Right lobe of liver (tissue), 6 donors: ENCODE measurements at places on chromosomes 2 and 18.

GRCh38 chr2:234745347-234745746 is 206.5 kb upstream of the SH3BP4 start:
- H3K27ac ChIP-seq: no peak overlapping the region
- no peaks in the 10 kb centered on the region for H3K4me1 ChIP-seq
- H3K27me3 ChIP-seq: no peaks in the 10 kb centered on the region
- H3K36me3 ChIP-seq: no peaks in the 10 kb centered on the region
- DNase-seq: no peak

DNA sequence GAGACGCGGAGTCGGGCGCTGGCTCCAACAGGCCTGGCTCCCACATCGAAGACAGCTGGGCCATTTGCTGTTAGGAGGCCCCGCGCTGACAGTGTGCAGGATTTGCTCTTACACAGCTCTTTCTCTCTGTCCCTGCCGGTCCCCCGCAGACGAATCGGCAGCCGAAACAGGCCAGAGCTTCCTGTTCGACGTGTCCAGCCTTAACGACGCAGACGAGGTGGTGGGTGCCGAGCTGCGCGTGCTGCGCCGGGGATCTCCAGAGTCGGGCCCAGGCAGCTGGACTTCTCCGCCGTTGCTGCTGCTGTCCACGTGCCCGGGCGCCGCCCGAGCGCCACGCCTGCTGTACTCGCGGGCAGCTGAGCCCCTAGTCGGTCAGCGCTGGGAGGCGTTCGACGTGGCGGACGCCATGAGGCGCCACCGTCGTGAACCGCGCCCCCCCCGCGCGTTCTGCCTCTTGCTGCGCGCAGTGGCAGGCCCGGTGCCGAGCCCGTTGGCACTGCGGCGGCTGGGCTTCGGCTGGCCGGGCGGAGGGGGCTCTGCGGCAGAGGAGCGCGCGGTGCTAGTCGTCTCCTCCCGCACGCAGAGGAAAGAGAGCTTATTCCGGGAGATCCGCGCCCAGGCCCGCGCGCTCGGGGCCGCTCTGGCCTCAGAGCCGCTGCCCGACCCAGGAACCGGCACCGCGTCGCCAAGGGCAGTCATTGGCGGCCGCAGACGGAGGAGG is 3.5 kb downstream of the GDF7 start:
- H3K4me1 ChIP-seq: peaks cover 15% of the 10 kb centered on the region
- H3K36me3 ChIP-seq: no peaks in the 10 kb centered on the region
- no peak overlapping the region for H3K27ac ChIP-seq
- no peak overlapping the region for H3K4me3 ChIP-seq

DNA sequence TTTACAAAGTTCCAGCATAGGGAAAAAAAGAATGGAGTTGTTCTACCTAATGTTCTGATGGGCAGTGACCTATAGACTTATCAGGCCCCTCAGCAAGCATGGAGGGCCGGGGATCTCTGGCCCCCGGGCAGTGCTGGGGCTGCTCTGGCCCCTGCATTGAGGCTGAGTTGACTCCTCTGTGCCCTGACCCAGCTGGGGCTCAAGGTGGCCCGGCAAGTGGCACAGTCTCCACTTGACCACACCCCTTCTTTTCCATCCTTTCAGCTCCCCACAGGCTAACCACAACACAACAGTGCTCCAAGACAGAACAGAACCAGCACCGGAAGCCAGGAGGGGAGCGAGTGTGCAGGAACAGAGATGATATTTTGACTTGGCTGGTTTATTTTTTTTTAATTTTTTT is 19.9 kb downstream of the TOGARAM2 start:
- no peaks in the 10 kb centered on the region for H3K4me1 ChIP-seq
- H3K27ac ChIP-seq: no peak overlapping the region
- no peaks in the 10 kb centered on the region for H3K27me3 ChIP-seq
- H3K36me3 ChIP-seq: no peaks in the 10 kb centered on the region

- no peak overlapping the region for H3K4me3 ChIP-seq
- H3K36me3 ChIP-seq: no peaks in the 10 kb centered on the region
- no peak overlapping the region for H3K27ac ChIP-seq
- DNase-seq: no peak
- H3K27me3 ChIP-seq: no peaks in the 10 kb centered on the region
Measured at GRCh38 chr18:13539050-13539449, 187.3 kb downstream of the FAM210A start.

- H3K36me3 ChIP-seq: peaks cover 11% of the 10 kb centered on the region
- H3K27ac ChIP-seq: peak within 1 kb of the TSS; percentile 76
- H3K4me1 ChIP-seq: peaks cover 11% of the 10 kb centered on the region
- peak; percentile 96 for DNase-seq
Measured at GRCh38 chr2:73779467-73780236, at the start of gene DUSP11. TSS of gene DUSP11 (minus strand) at chr2:73780103. CDS start at chr2:73779974, 129 bp downstream.

DNA sequence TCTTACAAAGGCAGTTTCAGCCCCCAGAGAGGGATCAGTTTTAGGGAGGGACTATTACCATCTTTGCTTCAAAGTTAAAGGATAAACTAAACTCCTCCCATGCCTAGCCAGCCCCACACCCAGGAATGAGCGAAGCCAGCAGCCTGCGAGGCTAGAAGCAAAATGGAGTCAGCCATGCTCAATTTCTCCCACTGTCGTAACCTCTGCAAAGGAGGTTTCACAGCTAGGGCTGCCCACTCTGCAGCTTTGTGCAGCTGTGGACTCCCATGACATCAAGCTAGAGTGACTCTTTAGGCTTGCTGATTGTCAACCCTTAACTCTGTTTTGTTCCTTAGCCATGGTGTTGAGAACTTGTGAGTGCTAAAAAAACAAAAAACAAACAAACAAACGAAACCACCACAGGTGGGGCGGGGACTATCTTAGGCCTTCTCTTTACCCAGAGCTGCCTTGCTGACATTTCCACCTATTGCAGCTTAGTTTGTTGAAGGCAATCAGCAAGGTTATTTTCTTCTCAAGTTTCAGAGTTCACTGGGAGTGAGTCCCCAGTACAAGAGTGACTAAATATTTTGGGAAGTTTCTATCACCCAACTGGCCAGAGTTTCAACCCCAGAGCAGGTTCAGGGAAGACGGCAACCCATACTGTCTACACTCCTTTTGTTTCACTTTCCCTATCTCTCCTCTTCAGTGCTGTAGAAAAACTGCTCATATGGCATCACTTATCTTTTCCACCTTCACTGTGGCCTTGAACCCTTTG is 592.1 kb downstream of the XIRP2 start:
- H3K4me3 ChIP-seq: no peak overlapping the region
- no peak for DNase-seq
- no peaks in the 10 kb centered on the region for H3K36me3 ChIP-seq
- H3K4me1 ChIP-seq: no peaks in the 10 kb centered on the region
- H3K27me3 ChIP-seq: no peaks in the 10 kb centered on the region

DNA sequence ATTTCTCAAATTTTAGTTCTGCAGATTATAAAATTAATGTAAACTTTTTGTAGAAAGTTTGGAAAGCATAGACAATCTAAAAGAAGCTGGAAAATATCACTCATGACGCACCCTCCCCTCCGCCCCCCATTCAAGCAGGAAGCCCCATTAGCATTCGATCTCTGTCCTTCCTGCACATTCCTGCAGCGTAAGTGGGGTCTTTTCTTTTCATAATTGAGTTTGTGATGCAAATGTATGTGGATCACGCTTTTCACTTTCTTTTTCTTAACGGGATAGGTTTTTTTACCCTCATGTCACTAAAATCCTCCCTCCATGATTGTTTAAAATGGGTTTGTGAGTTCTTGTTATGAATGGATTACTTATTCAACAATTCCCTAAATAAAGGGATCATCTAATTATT is 181.7 kb upstream of the HDAC4 start:
- no peak overlapping the region for H3K4me3 ChIP-seq
- no peaks in the 10 kb centered on the region for H3K36me3 ChIP-seq
- no peaks in the 10 kb centered on the region for H3K27me3 ChIP-seq

- H3K4me3 ChIP-seq: no peak overlapping the region
- DNase-seq: no peak
- no peaks in the 10 kb centered on the region for H3K27me3 ChIP-seq
- no peaks in the 10 kb centered on the region for H3K4me1 ChIP-seq
- H3K27ac ChIP-seq: no peak overlapping the region
- H3K36me3 ChIP-seq: no peaks in the 10 kb centered on the region
Measured at GRCh38 chr18:42480441-42480840, 525.4 kb downstream of the PIK3C3 start.

DNA sequence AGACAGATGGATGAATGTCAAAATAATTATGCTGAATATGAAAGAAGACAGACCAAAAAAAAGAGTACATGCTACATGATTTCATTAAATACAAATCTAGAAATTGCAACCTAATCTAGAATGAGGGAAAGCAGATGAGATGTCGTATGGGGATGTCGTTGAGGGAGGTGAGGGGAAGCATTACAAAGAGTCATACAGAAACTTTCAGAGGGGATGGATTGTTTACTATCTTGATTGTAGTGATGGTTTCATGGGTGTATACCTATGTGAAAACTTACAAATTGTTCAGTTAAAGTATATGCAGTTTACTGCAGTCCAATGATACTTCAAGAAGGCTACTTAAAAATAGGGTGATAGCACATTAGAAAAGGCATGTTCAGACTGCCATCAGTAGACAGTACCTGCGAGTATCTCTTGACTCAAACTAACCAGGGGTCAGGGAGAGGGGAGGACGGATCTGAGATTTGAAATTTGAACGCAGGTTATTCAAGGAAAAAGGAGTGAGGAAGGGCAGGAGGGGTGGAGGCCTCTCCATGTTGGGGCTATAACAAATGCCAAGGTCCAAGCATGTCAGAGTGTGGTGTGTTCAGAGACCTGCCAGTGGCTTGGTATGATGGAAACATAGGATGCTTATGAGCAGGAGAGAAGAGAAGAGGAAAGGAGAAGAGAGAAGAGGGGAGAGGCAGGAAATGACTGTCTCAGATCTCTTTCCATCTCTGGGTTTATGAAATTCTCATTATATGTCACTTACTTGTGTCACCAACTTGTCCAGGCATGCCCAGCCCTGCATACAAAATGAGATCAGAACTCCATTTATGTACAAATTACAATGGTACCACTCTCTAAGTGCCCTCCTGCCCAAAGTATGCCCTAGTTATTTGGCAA is 257.3 kb upstream of the CXCR4 start:
- no peak overlapping the region for H3K27ac ChIP-seq
- H3K27me3 ChIP-seq: no peaks in the 10 kb centered on the region
- no peaks in the 10 kb centered on the region for H3K36me3 ChIP-seq
- no peak overlapping the region for H3K4me3 ChIP-seq

- H3K27me3 ChIP-seq: no peaks in the 10 kb centered on the region
- H3K36me3 ChIP-seq: no peaks in the 10 kb centered on the region
- no peaks in the 10 kb centered on the region for H3K4me1 ChIP-seq
- no peak for DNase-seq
- H3K27ac ChIP-seq: no peak overlapping the region
Measured at GRCh38 chr2:6783238-6783614, 82.5 kb downstream of the CMPK2 start.

GRCh38 chr2:197615016-197615652 is 60.3 kb downstream of the RFTN2 start:
- DNase-seq: no peak
- no peaks in the 10 kb centered on the region for H3K36me3 ChIP-seq
- H3K27ac ChIP-seq: no peak overlapping the region
- no peaks in the 10 kb centered on the region for H3K27me3 ChIP-seq
- H3K4me1 ChIP-seq: no peaks in the 10 kb centered on the region

DNA sequence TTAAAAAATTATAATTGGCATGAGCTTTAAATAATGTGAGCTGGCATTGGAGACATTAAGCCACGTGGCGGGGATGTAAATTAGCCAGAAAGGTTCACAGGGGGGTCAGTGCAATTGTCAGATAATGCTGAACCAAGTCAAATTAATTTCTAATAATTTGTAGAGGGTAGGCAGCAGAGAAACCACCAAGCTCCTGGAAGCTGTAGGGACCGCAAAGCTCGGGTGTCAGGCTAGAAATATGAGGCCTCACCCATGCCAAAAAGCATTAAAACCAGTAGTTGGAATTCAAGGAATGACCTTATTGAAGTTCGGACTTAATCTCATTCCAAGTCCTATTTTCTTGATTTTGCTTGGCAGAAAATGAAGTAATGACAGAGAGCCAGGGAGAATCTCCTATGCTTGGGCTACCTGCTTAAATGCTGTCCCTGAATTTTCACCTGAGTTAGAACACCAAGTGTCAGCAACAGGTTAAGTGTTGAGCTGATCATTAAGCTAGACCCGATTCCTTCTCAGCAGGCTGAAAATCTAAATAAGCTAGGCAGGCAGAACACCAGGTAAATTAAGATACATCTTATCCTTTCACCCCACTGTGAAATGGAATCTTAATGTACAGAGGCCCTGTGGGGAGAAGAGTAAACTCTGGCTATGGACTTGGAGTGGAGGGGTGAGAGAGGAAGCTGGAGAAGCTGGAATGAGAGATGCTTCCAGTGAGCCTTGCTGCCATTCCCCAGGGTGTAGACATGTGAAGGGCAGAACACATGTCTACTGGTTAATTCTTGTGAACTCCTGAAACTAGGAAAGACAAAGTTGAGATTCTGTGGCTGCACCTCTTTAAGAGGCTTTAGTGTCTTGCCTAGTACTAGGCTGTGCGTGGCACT is 520.0 kb downstream of the SLC4A3 start:
- no peaks in the 10 kb centered on the region for H3K27me3 ChIP-seq
- DNase-seq: no peak
- H3K4me3 ChIP-seq: no peak overlapping the region
- H3K36me3 ChIP-seq: no peaks in the 10 kb centered on the region

DNA sequence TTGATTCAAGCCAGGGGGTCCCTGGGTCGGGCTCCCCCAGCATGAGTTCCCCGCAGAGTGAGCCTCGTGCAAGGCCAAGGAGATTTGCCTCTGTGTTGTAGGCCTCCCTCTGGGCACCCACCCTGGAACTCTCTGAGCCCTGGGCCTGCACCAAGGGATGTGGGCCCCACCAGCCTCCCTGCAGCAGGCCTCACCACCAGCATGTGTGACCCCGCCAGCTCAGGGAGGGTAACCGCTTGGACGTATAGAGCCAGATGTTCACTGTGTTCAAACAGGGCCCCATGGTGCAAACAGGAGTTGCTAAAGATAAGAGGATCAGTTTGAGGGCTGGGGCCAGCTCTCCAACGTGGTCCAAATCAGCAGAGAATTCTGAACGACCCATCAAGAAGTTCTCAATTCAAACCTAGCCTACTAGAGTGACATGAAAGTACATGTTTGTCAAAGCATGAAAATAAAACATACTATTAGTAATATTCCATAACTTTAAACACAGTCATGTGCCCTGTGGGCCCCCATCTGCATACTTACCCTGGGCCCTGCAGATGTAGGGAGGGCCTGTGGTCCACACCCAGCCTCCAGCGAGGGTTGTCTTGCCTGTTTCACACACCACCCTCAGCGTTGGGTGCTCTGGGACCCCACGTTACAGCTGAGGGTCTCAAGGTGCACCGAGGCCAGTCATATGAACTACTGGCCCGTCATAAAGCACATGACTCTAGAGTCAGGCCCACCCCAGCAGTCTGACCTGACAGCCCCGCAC is 5.5 kb upstream of the TUBB6 start:
- no peak overlapping the region for H3K4me3 ChIP-seq
- no peak for DNase-seq
- H3K27me3 ChIP-seq: no peaks in the 10 kb centered on the region
- H3K36me3 ChIP-seq: no peaks in the 10 kb centered on the region
- H3K4me1 ChIP-seq: no peaks in the 10 kb centered on the region
- H3K27ac ChIP-seq: no peak overlapping the region
